ENCODE measurements at places on chromosomes 5 and 9. TPM values are rescaled to one million over a fixed set of nuclear protein-coding genes. Genes with fewer than 3 reads are reported as not detected.

Gene PCDHGC4
- total RNA-seq, result 0.32 TPM

Gene SLC46A2
- total RNA-seq, result not detected

Gene PAEP
- total RNA-seq, result not detected

Gene UCK1
- total RNA-seq, result 13.3 TPM

Gene ZNF367
- total RNA-seq, result 6.7 TPM

Gene ECSCR
- 312 TPM for total RNA-seq

Gene SYK
- total RNA-seq, result not detected

Gene PPP3R2
- not detected for total RNA-seq

Gene ADAMTSL1
- 20.1 TPM for total RNA-seq

Gene CDX1
- total RNA-seq, result not detected

Gene GPR150
- 0.30 TPM for total RNA-seq

Gene CERCAM
- total RNA-seq, result 21.8 TPM

Gene GPR21
- total RNA-seq, result 0.32 TPM

Gene PDE6A
- total RNA-seq, result not detected

Gene PTPRD
- 4.9 TPM for total RNA-seq

Gene CCL28
- 0.65 TPM for total RNA-seq

Gene KCNMB1
- total RNA-seq, result 0.32 TPM

Gene BTNL3
- total RNA-seq, result not detected

Gene SLC36A2
- not detected for total RNA-seq

Gene SAXO1
- total RNA-seq, result not detected

Gene RNF145
- total RNA-seq, result 43.9 TPM

Gene LCN9
- not detected for total RNA-seq

Gene ADAM19
- total RNA-seq, result 35.1 TPM

Gene SLC6A7
- not detected for total RNA-seq

Gene IL9
- not detected for total RNA-seq

Gene LCN1
- total RNA-seq, result not detected

Gene FKBP15
- 17.0 TPM for total RNA-seq

Gene GABRA6
- not detected for total RNA-seq

Gene FGF1
- not detected for total RNA-seq

Gene FBXW2
- 26.0 TPM for total RNA-seq

Gene RABL6
- 57.9 TPM for total RNA-seq

All from epithelial cell of umbilical artery (primary cell).